Kidney epithelial cell (primary cell): ENCODE measurements at places on chromosomes 16 and 17.

DNA sequence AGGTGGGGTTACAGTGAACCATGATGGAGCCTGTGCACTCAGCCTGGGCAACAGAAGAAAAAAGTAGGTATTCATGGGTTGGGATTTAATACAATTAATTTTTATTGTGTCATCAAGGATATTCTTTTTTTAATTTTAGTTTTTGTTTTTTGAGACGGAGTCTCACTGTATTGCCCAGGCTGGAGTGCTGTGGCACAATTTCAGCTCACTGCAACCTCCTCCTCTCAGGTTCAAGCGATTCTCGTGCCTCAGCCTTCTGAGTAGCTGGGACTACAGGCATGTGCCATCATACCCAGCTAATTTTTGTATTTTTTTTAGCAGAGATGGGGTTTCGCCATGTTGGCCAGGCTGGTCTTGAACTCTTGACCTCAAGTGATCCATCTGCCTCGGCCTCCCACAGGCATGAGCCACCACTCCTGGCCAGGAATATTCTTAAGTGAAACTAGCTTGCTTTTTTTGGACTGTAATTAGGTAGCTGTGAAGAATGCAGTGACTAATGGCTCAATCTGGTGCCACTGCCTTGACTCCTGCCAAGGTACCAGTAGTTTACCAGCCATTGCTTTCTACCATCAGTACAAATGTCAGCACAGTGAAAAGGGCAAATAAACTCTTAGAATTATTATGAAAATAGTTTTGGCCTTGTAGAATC is 4.8 kb downstream of the PPM1D start:
- peak; percentile 73 for DNase-seq

GRCh38 chr16:22664132-22664531 is 149.8 kb upstream of the HS3ST2 start:
- no peak for DNase-seq

GRCh38 chr17:58331815-58332777 is 3.5 kb upstream of the TSPOAP1 start:
- no peak for DNase-seq

DNA sequence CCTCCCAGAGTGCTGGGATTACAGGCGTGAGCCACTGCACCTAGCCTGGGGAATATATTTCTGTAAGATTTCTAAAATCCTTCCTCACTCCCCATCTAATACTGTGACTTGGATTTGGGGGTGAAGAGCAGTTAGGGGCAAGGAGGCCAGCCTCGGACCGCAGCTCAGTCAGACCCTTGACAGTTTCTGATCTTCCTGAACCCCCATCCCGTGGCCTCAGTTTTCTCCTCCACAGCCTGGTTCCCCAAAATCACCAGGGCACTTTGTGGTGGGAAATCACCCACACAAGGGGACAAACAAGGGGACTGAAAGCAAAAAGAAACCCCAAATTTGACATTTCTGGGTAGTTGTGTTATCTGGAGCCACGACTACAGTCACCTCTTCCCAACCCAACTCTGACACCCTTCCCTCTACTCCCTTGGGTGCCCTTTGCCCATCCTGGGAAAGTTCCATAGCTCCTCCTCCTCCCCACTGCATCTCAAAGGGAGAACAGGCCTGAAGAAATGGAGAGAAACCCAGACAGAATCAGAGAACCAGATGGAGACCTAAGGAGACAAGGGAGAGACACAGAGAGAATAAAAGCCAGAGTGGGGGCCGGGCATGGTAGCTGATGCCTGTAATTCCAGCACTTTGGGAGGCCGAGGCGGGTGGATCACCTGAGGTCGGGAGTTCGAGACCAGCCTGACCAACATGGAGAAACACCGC is 2.8 kb upstream of the STAT5A start:
- no peak for DNase-seq

DNA sequence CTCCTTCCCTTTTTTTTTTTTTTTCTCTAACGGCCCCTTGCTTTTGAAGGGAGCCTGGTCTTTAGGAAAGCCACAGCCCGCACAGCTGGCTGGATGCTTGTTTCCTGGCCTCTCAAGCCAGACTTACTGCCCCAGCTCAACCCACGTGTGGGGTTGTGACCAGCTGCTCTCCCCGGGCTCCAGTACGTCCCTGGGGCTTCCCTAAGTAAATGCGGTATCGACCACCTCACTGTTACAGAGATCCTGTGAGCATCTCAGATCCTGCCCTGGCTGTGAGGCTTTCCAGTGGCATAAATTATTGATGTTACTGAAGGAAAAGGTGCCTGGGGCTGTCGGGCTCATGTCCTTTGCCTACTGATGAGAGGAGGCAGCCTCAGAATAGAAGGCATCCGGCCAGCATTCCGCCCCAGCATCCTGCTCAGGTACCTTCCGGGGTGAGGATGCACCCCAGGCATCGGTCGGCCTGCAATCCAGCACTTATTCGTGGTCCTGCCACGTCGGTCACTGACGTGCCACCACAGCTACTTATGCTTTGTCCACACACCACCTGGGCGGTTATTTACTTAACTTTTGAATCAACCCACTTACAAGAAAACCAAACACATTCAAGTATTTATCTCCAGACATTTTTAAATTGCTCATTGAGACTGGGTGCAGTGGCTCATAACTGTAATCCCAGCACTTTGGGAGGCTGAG is 9.6 kb downstream of the GPRC5B start:
- DNase-seq = no peak

GRCh38 chr17:45775576-45776011 is 8.5 kb upstream of the CRHR1 start:
- no peak for DNase-seq
